ENCODE measurements at places on chromosomes 5 and 9.

DNA sequence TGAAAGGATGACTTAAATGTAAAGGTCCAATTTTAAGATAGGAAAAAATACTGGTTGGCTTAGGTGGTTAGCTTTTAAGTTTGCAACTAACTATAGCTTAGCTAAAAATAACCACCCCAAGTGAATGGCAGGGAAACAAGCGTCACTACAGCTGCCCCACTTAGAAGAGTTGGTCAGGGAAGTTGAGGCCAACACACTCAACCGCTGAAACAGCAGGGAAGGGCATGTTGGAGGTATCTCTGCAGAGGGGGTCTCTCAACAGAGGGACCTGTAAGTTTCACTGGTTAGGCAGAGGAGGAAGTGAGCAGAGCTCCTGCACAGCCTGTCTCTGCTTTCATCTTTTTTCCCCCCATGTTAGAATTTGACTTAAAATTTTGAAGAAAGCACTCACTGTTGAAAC, 75.3 kb downstream of the LHFPL2 start:
- H3K27me3 ChIP-seq: no peaks in the 10 kb centered on the region
- H3K4me1 ChIP-seq: peaks cover 21% of the 10 kb centered on the region
- no peaks in the 10 kb centered on the region for H3K36me3 ChIP-seq
- no peak for DNase-seq
- H3K4me3 ChIP-seq: no peak overlapping the region

GRCh38 chr5:14208071-14209021, 65.2 kb downstream of the TRIO start:
- no peaks in the 10 kb centered on the region for H3K27me3 ChIP-seq
- DNase-seq: no peak
- H3K36me3 ChIP-seq: no peaks in the 10 kb centered on the region
- no peaks in the 10 kb centered on the region for H3K4me1 ChIP-seq
- H3K27ac ChIP-seq: no peak overlapping the region

DNA sequence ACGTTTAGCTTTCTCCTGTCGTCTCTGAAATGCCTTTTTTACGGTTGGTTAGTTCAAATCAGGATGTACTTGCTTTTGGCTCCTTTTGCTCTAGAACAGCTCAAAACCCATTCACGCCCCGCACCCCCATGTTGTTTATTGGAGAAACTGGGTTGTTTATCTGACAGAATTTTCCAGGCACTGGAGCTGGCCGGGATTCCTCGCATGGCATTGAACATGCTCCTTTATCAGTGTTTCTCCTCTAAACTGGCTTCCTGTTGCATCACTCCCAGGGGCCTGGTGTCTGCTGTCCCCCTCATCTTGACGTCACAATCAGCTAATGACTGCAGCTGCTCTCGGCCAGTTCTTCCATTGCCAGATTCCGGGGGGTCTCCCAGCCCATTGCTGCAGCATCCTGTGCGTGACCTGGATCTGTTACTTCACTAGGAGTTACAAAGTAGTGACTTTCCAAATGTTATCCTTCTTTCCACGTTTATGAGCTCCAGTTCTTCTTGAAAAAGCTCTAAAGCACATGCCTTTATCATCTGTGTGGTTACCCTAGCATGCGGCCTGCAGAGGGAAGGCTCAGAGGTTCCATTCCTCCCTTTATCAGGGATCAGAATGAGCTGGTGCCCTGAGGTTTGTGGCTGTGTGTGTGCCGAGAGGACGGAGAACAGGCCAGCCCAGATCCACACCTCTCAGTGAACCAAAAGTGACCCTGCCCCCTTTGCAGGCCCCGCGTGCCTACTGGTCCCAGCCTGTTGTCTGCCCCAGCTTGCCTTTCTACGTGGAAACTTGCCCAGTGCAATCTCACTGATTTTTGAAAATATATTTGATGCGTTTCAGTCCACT, 27.5 kb downstream of the FAM163B start:
- no peak overlapping the region for H3K27ac ChIP-seq
- no peaks in the 10 kb centered on the region for H3K4me1 ChIP-seq
- H3K27me3 ChIP-seq: no peaks in the 10 kb centered on the region
- no peak overlapping the region for H3K4me3 ChIP-seq
- DNase-seq: no peak

DNA sequence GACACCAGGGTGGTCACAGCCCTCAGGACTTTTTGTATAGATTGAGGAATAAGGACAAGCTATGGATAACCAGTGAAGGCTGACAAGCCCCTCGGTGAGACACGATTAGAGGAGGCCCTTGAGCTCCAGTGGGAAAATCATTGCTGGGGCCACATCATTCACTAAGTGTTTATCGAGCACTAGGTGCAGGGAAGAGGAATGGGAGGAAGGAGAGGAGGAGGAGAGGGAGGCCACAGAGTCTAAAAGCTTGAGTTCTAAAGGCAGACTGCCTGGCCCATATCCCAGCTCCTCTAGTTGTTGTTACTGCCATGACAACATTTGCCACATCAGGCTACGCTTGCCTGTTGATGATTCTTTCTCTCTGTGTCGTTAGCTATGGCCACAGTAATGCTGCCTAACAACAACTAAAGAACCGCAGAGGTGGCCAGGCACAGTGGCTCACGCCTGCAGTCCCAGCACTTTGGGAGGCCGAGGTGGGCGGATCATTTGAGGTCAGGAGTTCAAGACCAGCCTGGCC, 37.6 kb downstream of the NKX2-5 start:
- H3K4me1 ChIP-seq: peaks cover 6% of the 10 kb centered on the region
- H3K36me3 ChIP-seq: no peaks in the 10 kb centered on the region
- H3K27me3 ChIP-seq: no peaks in the 10 kb centered on the region
- H3K27ac ChIP-seq: no peak overlapping the region

DNA sequence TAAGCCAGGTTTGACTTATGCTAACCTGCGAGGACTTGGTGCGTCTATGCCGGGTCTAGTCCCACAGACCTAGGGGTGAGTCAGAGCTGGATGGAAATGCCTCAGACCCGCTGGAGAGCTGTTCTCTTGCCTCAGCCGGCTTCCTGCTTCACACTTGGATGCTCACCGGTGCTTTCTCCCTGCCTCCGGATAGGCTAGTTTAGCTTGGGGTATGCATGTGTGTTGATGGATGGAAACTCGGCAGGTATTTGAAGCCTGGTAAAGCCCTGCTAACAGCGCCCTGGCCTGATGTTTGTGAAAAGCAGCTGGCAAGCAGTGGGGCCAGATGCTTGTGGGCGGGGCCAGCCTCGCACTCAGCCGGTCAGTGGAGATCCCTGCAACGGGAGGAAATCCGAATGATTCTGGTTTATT, 29.3 kb downstream of the PRRC2B start:
- H3K4me1 ChIP-seq: peaks cover 31% of the 10 kb centered on the region
- no peak overlapping the region for H3K27ac ChIP-seq
- no peak for DNase-seq
- H3K4me3 ChIP-seq: no peak overlapping the region

- H3K4me3 ChIP-seq: no peak overlapping the region
- H3K4me1 ChIP-seq: no peaks in the 10 kb centered on the region
- no peak overlapping the region for H3K27ac ChIP-seq
- DNase-seq: no peak
- H3K27me3 ChIP-seq: no peaks in the 10 kb centered on the region
- H3K36me3 ChIP-seq: no peaks in the 10 kb centered on the region
Measured at GRCh38 chr5:133902511-133903118, 65.8 kb downstream of the C5orf15 start.
